ENCODE measurements at places on chromosomes 5 and 9.

DNA sequence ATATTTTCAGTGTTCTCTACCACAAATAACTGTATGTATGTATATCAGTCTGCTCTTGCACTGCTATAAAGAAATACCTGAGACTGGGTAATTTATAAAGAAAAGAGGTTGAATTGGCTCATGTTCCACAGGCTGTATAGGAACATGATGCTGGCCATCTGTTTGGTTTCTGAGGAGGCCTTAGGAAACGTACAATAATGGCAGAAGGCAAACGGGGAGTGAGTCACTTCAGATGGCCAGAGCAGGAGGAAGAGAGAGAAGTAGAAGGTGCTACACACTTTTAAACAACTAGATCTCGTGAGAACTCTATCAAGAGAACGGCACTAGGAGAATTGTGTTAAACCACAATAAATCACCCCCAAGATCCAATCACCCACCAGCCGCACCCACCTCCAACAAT is 121.7 kb downstream of the ADAMTS6 start:
- DNase-seq: no peak

GRCh38 chr9:115204904-115205453 is 87.0 kb upstream of the TNC start:
- no peak for DNase-seq

- DNase-seq: no peak
These were observed 7.6 kb upstream of the LCN15 start for GRCh38 chr9:136771907-136772415.

DNA sequence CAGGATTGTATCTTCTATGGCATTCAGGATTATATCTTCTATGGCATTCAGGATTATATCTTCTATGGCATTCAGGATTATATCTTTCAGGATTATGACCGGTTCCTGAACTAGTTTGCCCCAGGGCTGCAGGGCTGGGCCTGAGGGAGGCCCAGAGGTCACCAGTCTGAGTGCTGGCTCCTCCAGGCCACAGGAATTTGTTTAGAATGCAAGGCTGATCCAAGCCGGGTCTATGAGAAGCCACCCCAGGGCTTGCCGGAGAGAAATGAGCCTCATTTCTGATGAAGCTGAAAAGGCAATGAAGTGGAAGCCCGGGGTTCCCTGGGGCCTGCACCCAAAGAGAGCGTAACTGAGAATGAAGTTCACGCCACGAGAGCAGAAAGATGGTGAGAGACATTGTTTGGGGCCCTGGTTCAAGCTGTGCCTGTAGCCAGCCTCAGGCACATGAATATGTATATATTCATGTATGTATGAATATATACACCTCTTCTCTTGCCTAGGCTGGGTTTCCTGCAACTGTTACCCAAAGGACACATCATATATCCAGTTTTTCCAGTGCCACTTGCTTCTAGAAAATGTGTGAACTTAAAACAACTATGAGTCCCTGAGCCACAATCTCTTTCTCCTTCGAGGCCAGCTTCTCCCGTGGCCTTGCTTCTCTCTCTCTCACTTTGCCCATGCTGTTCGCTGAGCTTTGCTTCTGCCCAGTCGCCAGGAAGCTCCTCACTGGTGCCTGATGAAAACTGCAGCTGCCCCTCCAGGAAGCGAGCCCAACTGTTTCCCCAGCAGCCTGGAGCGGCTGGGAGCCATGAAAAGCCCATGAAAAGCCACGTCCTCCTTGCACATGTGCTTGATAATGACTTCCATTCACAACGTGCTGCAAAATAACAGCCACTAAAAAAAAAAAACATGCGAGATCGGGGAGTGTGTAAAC is 62.3 kb downstream of the GTF3C4 start:
- no peak for DNase-seq

- no peak for DNase-seq
These were observed 2.8 kb upstream of the GPR150 start for GRCh38 chr5:95617057-95617456.

GRCh38 chr9:133505186-133505830 is 19.5 kb downstream of the MYMK start:
- no peak for DNase-seq

DNA sequence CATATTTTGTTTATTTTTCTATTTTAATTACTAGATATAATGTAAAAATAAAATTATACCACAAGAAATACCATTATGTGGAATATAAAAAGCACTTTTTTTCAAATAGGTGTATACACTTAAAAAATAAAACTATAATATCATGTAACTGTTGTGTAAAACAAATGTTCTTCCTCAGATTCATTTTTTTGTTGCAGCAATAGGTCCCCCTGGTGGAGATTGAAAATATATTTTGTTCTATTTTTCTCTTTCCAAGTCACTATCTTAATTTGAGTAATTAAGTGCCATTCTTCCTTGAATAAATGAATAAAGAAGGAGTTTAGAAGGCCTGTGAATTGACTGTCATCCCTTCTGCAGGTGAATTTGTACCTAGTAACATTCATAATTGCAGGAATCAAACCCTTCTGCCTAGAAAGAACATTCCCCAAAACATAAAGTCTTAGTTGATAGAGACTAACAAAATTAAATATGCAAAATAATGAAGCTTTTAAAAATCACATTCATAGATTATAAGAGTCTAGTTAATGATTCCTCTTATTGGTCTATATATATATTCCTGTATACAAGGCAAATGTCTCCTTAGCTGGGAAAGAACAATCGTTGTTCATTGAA is 23.4 kb downstream of the CETN3 start:
- DNase-seq: no peak

- DNase-seq: no peak
These were observed 15.1 kb downstream of the PDLIM4 start for GRCh38 chr5:132272311-132273210.

Data from NCI-H2081 treated with DMSO at 0.1 percent for 48 hours (cell line).